ENCODE measurements at places on chromosomes 2 and 18.

- H3K4me1 ChIP-seq: no peaks in the 10 kb centered on the region
- H3K36me3 ChIP-seq: peaks cover 1% of the 10 kb centered on the region
- H3K4me3 ChIP-seq: no peak overlapping the region
- H3K27me3 ChIP-seq: no peaks in the 10 kb centered on the region
Observed at GRCh38 chr18:31146809-31147208, 15.8 kb downstream of the DSC1 start.

DNA sequence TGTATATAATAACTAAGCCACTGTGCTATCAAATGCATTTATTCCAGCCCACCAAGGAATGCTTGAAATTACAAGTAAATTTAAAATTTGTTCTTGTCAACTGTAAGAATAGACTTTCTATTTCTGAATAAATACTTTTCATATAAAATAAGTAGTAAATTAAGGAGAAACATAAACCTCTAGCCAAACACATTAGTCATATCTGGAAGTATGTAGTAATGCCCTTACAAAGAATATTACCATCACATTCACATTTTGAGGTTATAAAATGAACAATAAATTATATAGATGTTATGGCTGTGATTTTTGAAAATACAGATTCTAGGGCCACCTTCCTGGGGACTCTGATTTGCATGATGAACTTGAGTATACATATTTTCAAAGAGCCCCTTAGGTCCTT is 54.7 kb downstream of the SERPINB7 start:
- H3K27me3 ChIP-seq: no peaks in the 10 kb centered on the region
- no peaks in the 10 kb centered on the region for H3K36me3 ChIP-seq
- H3K27ac ChIP-seq: no peak overlapping the region
- no peaks in the 10 kb centered on the region for H3K4me1 ChIP-seq
- DNase-seq: no peak

DNA sequence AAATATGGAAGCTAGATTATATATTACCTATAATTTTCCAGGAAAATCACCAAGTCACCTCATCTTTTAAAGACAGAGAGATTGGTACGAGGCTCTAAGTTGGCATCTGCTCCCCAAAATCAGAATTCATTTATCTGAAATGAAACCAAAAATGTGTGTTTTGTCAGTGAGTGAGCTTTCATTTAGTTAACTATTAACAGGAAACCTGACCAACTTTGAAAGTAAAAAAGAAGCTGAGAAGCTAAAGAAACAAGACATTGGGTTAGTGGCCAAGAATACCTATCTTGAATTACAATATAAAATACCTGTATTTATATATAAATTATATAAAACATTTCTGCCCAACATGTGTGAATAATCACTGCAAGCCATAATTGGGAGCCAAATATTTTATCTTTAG is 1.9 kb downstream of the MPPE1 start:
- no peak overlapping the region for H3K4me3 ChIP-seq
- H3K27ac ChIP-seq: no peak overlapping the region
- no peaks in the 10 kb centered on the region for H3K27me3 ChIP-seq
- peaks cover 4% of the 10 kb centered on the region for H3K4me1 ChIP-seq
- DNase-seq: no peak

DNA sequence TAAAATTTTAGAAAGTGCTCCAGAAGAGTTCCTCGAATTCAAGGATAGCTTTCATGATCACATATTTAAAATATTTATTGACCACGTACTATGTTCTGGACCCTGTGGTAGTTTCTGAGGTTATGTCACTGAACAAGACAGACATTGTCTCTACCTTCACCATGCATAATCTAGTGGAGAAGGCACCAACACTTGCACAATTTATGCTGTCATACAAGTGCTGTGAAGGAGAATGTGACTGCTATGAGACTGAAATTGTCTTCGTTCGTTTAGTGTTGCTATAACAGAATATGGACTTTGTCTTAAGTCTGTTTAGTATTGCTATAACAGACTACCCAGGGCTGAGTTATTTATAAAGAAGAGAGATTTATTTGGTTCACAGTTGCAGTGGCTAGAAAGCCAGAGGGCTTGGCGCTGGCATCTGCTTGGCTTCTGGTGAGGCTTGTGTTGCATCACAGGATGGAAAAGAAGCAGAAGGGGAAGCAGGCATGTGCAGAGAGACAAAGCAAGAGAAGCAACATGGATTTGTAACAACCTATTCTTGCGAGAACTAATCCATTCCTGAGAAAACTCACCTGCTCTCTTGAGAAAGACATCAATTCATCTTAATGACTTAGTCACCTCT is 50.0 kb upstream of the RFX8 start:
- no peaks in the 10 kb centered on the region for H3K27me3 ChIP-seq
- no peaks in the 10 kb centered on the region for H3K4me1 ChIP-seq
- H3K4me3 ChIP-seq: no peak overlapping the region
- no peaks in the 10 kb centered on the region for H3K36me3 ChIP-seq
- no peak for DNase-seq

GRCh38 chr2:26786207-26787028 is 562 bp downstream of the CENPA start:
- no peaks in the 10 kb centered on the region for H3K27me3 ChIP-seq
- peak overlapping the region; percentile 85 for H3K4me3 ChIP-seq
- peaks cover 5% of the 10 kb centered on the region for H3K36me3 ChIP-seq
- peak; percentile 24 for DNase-seq
